CD4-positive, alpha-beta memory T cell (primary cell): ENCODE measurements at places on chromosomes 6 and 20. TPM values are rescaled to one million over a fixed set of nuclear protein-coding genes. Genes with fewer than 3 reads are reported as not detected.

DNA sequence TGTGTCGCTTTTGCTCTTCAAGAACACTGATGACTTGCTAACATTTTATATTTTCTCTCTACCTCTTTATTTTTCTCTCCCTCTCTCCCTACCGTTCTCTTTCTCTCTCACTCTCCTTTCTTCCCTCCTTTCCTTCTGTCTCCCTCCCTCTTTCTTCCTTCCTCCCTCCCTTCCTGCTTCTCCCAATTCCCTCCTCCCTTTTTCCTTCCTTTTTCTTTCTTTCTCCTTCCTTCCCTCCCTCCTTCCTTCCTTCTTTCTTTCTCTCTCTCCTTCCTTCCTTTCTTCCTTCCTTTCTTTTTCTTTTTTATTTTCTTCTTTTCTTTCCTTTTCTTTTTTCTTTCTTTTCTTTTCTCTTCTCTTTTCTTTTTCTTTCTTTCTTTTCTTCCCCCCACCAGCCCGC, 1066.1 kb downstream of the KIF16B start:
- H3K4me3 ChIP-seq: no peak overlapping the region
- no peak for DNase-seq
- no peak overlapping the region for H3K27ac ChIP-seq
- no peaks in the 10 kb centered on the region for H3K36me3 ChIP-seq
- no peaks in the 10 kb centered on the region for H3K4me1 ChIP-seq
- H3K27me3 ChIP-seq: no peaks in the 10 kb centered on the region

GRCh38 chr6:109045493-109045892, 49.2 kb downstream of the SESN1 start:
- H3K4me1 ChIP-seq: peaks cover 9% of the 10 kb centered on the region
- H3K27me3 ChIP-seq: no peaks in the 10 kb centered on the region
- no peak overlapping the region for H3K27ac ChIP-seq

DNA sequence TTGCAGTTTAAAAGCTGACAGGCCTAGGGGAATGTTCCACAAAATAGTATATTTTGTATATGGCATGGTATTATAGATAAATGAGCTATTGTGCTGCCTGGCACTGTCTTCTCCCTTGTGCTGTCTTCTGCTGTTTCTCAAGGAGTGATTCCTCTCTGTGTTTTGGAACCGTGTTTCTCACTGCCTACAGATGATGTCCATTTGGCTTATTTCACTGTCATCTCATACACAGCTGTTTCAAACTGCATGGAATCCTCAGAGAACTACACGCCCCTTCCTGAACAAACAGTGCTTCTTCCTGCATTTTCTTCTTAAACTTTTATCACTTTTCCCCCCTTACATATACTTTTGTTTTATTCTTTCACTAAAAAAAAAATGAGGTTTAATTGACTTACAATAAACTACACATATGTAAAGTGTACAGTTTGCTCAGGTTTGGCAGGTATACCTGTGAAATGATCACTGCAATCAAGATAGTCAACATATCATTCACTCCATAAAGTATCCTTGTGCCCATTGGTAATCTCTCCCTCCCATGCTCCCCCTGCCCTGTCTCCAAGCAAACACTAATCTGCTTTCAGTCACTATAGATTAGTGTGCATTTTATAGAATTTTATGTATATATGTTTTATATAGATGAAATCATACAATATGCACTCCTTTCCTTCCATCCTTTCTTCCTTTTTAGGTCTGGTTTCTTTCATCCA, 43.0 kb downstream of the CBFA2T2 start:
- no peak overlapping the region for H3K27ac ChIP-seq
- no peaks in the 10 kb centered on the region for H3K27me3 ChIP-seq
- no peak overlapping the region for H3K4me3 ChIP-seq
- peaks cover 6% of the 10 kb centered on the region for H3K4me1 ChIP-seq
- H3K36me3 ChIP-seq: no peaks in the 10 kb centered on the region
- DNase-seq: no peak

- H3K36me3 ChIP-seq: no peaks in the 10 kb centered on the region
- no peaks in the 10 kb centered on the region for H3K27me3 ChIP-seq
- H3K4me1 ChIP-seq: no peaks in the 10 kb centered on the region
- no peak overlapping the region for H3K4me3 ChIP-seq
- no peak for DNase-seq
- H3K27ac ChIP-seq: no peak overlapping the region
Measured at GRCh38 chr6:23591761-23592160, 534.3 kb upstream of the NRSN1 start.

- H3K27me3 ChIP-seq: no peaks in the 10 kb centered on the region
- no peaks in the 10 kb centered on the region for H3K36me3 ChIP-seq
- DNase-seq: no peak
- H3K4me1 ChIP-seq: no peaks in the 10 kb centered on the region
- H3K4me3 ChIP-seq: no peak overlapping the region
Measured at GRCh38 chr6:2658788-2659187, 91.9 kb downstream of the MYLK4 start.

DNA sequence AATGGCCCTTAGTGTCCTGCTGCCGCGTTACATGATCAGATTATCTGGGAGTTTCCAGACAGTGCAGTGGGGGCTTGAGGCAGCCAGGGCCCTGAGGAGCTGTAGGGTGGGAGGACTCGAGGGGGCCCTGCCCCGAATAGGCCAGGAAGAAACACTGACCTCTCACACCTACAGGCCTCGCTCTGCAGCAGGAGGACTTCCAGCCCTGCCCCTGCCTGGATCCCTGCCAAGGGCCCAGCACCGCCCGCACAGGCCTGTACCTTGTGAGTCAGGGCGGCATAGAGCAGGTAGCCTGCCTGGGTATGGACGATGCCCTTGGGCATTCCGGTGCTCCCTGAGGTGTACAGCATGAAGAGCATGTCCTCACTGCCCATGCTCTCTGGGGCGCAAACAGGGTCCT, 30.1 kb upstream of the APMAP start:
- no peak overlapping the region for H3K27ac ChIP-seq
- DNase-seq: no peak
- no peak overlapping the region for H3K4me3 ChIP-seq
- H3K4me1 ChIP-seq: no peaks in the 10 kb centered on the region
- H3K27me3 ChIP-seq: no peaks in the 10 kb centered on the region

GRCh38 chr6:108655806-108656651, 95.3 kb downstream of the FOXO3 start:
- H3K4me1 ChIP-seq: peaks cover 14% of the 10 kb centered on the region
- no peak overlapping the region for H3K27ac ChIP-seq
- H3K4me3 ChIP-seq: no peak overlapping the region
- H3K36me3 ChIP-seq: no peaks in the 10 kb centered on the region
- H3K27me3 ChIP-seq: no peaks in the 10 kb centered on the region

- no peak for DNase-seq
- H3K4me1 ChIP-seq: peaks cover 18% of the 10 kb centered on the region
- no peak overlapping the region for H3K27ac ChIP-seq
- H3K27me3 ChIP-seq: no peaks in the 10 kb centered on the region
- H3K4me3 ChIP-seq: no peak overlapping the region
Measured at GRCh38 chr6:111583986-111584385, 21.7 kb downstream of the TRAF3IP2 start.

DNA sequence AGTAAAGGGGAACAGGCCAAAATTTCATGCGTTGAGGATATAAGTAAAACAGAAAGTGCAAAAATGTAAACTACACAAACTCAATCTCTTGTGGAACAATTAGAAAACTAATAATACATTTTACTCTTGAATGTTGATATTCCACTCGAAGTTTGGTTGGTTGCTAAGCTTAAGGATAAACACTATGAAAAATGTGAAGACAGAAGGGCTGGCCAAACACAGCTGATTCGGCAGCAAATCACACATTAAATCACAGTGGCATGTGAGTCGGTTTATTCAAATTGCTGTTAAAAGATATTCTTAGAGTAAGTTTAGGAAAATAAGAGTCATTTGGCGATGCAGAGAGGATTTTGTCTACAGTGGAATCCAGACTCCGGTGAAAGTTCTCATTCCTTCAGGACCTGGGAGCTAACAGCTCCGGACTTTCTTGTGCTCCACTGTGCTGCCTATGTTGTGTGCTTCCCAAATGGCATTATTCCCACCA, 1.4 kb upstream of the EPM2A start:
- H3K4me3 ChIP-seq: no peak overlapping the region
- H3K36me3 ChIP-seq: no peaks in the 10 kb centered on the region
- H3K4me1 ChIP-seq: peaks cover 16% of the 10 kb centered on the region
- no peaks in the 10 kb centered on the region for H3K27me3 ChIP-seq
- no peak overlapping the region for H3K27ac ChIP-seq

THBS2 gene
- not detected for total RNA-seq

DNA sequence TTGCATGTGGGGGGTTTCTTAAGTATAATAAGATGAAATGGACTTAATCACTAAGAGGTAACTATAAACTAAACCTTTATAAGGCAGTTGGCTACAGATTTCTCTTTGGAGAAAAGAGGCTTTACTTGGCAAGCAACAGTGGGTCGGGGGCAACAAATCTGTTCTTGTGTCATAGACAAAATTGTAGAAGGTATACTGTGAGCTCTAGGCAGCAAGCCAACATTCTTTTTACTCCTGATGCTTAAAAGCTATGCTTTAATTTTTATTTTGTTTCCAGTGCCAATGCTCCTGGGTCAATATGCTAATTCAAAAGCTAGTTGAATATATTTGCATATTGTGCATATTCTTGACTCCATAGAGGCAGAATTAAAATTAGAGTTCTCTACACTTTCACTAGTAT, 495.4 kb downstream of the BTBD3 start:
- H3K36me3 ChIP-seq: no peaks in the 10 kb centered on the region
- H3K4me1 ChIP-seq: no peaks in the 10 kb centered on the region
- no peak overlapping the region for H3K27ac ChIP-seq
- DNase-seq: no peak
- H3K27me3 ChIP-seq: no peaks in the 10 kb centered on the region

SLX4IP gene
- 6.6 TPM for total RNA-seq

- no peaks in the 10 kb centered on the region for H3K36me3 ChIP-seq
- DNase-seq: no peak
- H3K27ac ChIP-seq: no peak overlapping the region
Measured at GRCh38 chr6:143139239-143139784, 78.6 kb downstream of the AIG1 start.

DPM1 gene
- total RNA-seq: 39.9 TPM

DNA sequence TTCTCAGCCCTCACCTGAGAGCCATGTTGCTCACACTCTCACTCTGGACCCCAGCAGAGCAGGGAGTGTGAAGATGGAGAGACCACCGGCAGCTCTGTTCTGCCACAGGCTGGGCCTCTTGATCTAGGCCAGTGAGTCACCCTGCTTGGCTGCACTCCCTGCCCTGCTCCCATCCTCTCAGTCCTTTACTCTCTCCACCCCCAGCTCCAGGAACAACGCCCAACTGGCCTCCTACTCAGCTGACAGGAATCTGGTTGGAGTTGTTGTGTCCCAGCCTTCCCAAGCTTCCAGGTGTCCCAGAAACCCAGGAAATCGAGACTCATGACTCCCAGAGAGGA, at the start of gene PSORS1C1:
Gene PSORS1C1, plus strand, starts transcription at position 260 of the 338 bp plus-strand sequence. CDS start 14,833 bp downstream, outside the sequence.
- H3K27ac ChIP-seq: no peak within 1 kb of the TSS
- peaks cover 5% of the 10 kb centered on the region for H3K4me1 ChIP-seq
- H3K36me3 ChIP-seq: no peaks in the 10 kb centered on the region
- no peaks in the 10 kb centered on the region for H3K27me3 ChIP-seq
- DNase-seq: no peak

DNA sequence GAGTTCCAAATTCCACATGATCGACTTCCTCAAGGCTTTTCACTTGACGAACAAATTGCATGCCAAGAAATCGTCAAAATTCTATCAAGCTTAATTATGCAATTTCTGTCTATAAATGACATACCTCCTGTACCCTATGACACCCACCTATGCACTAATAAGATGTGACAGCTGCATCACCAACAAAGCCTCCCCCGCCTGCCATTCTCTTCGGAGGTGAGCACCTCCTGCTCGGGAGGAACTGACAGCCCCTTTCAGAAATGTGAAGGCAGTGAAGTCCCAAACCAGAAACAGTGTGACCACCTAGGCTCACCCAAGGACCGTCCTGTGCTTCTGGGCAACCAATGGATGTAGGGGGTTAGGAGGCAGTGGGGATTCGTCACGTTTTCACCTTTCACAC, 37.1 kb downstream of the GPR6 start:
- H3K27me3 ChIP-seq: no peaks in the 10 kb centered on the region
- no peak for DNase-seq
- no peak overlapping the region for H3K27ac ChIP-seq
- no peaks in the 10 kb centered on the region for H3K36me3 ChIP-seq
- H3K4me1 ChIP-seq: no peaks in the 10 kb centered on the region

DNA sequence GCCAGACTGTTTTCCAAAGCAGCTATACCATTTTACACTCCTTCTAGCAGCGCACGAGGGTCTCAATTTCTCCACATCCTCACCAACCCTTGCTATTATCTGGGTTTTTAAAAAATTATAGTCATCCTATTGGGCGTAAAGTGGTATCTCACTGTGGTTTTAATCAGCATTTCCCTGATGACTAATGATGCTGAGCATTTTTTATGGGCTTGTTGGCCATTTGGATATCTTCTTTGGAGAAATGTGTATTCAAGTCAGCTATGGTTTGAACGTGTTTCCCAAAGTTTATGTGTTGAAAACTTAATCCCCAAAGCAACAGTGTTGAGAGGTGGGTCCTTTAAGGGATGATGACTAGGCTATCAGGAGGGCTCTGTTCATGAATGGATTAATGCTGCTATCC, 6.7 kb downstream of the MCUR1 start:
- DNase-seq: no peak
- peaks cover 4% of the 10 kb centered on the region for H3K36me3 ChIP-seq
- no peak overlapping the region for H3K4me3 ChIP-seq

DNA sequence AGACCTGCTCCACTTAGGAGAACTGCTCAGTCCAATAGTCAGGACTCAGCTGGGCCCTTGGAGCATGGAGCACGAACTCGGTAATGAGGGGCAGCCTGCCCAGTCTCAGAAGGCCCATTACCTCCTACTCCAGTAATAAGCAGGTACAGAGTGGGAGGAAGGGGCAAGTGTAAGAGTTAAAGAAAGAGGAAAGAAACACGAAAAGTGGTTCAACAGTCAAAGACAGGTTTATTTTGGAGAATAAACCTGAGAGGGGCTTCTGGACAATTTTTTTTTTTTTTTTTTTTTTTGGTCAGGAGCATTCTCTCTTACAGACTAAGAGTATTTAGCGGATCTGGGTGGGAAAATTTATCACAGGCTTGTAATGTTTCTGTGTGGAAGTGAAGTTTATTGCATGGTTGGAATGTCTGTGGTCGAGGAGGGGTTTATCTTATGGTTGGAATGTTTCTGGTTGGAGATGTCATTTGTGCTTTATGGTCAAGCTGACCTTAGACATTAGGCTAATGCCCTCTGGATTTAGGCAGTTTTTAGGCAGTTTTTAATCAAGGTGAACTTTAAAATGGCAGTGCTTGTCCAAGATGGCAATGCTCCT, 340.1 kb downstream of the BCKDHB start:
- no peaks in the 10 kb centered on the region for H3K4me1 ChIP-seq
- no peaks in the 10 kb centered on the region for H3K27me3 ChIP-seq
- H3K4me3 ChIP-seq: no peak overlapping the region
- no peak overlapping the region for H3K27ac ChIP-seq

SLC18B1 gene
- total RNA-seq: 14.7 TPM
